CD4-positive, alpha-beta memory T cell (primary cell): ENCODE measurements at places on chromosomes 5 and 9. TPM values are rescaled to one million over a fixed set of nuclear protein-coding genes. Genes with fewer than 3 reads are reported as not detected.

Gene FGF1
- not detected for total RNA-seq

Gene PCDHGA4
- total RNA-seq = not detected

DNA sequence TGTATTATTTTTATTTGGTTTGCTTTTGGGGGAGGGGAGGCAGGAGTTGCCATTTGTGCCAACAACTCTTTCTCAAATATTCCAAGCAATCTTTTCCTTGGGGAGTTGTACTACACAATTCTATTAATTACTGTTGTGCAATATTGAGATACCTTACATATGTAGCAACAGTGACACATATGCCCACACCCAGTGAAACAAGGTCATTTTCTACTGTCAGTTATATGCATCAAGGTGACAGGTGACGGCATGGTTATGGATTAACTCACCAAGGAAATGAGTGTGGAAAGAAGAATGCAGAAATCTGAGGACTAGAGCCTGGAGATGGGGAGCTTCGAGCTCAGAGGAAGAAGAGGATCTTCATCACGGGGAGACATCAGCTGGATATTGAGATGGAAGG, 17.9 kb upstream of the MSMP start:
- no peak for DNase-seq

DNA sequence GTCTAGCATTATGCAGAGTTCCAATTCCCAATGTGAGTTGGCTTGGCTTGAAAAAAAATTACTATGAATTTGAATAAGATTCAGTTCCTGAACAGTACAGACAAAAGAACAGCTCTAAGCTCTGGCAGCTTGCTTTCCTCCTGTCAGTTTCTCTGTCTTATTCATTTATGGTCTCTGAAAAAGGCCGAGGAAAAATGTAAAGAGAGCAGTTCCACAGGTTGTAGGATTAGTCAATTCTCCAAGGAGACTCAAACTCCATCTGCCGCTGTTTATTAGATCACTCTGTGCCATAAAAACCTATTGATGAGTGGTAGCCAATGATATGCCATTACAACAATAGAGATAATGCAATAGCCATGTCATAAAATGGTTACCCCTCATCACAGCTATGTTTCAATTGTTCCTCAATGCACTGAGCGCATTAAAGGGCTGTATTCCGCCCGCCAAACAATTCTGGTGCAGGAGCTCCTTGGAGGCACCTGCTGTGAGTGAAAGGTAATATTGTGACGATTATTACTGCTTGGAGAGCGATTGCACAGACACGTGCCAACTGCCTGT, 188.2 kb downstream of the ARRDC3 start:
- DNase-seq = no peak

DNA sequence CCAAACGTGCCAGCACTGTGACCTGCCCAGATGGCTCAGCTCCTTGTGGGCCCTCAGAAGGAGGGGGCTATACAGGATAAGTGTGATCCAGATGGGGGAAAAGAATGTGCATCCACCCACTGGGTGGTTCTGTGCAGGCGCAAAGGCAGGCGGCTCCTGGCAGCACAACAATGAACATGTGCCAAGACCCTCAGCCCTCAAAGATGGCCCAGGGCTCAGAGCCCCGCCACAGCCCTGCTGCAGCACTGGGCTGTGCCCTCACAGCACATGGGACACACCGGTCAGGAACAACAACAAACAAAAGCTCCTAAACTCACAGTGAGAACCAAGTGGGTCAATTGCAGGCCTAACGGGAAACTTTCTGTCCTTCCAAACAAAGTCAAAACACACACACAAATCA, 4.7 kb downstream of the SEMA4D start:
- DNase-seq = peak; percentile 30

DNA sequence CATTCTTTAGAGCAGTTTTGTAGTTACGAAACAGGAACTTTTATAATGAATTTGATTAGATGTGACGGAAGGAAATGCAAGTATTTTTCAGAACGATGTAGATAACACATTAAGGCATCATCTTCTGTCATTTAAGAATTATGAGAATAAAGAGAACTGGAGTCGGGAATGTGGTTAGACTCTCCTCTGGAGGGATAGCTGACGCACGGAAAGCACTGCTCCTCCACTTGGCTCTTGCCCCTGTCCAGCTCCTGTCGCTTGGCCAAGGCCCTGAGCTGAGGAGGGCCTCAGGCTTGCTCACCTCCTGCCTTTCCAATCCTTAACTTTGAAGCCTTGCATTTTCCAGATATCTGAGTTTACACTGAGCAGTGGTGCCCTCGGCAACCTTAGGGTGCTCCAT, 60.5 kb downstream of the MAP1B start:
- DNase-seq = no peak

GRCh38 chr9:98039607-98040017, 16.9 kb upstream of the NANS start:
- no peak for DNase-seq

DNA sequence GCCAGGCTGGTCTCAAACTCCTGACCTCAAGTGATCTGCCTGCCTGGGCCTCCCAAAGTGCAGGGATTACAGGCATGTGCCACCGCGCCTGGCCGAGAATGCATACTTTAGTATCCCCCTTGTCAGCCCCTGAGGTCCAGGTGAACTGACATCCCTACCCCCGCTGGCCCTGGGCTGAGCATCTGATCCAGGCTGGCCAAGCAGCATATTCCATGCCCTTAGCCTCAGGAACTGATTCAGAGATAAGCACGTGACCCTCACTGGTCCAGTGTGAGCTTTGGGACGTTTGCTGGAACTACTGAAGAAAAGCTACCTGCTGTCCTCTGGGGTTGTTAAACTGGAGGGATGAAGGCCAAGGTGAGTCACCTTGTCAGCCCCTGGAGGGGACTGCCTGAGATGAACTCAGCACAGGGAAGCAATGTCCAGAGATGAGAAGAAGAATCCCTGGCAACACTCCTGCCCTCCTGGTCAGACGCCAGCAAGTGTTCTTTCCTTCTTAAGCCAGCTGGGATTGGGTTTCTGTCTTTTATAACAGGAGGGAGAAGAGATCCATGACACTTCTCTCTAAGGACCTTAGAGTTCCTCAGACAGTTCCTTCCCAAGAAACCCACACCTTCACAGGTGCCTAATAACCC, 59.1 kb upstream of the FBXW11 start:
- no peak for DNase-seq

GRCh38 chr5:23089286-23089685, 236.1 kb upstream of the CDH12 start:
- no peak for DNase-seq
